ENCODE measurements at places on chromosomes 6 and 20. TPM values are rescaled to one million over a fixed set of nuclear protein-coding genes. Genes with fewer than 3 reads are reported as not detected.

NUP43 gene
- 38.3 TPM for total RNA-seq

NFATC2 gene
- total RNA-seq: under 0.01 TPM

TGM3 gene
- not detected for total RNA-seq

SLPI gene
- total RNA-seq: not detected

PLCB1 gene
- 20.9 TPM for total RNA-seq

CST5 gene
- total RNA-seq: not detected

BANF2 gene
- not detected for total RNA-seq

RFX6 gene
- not detected for total RNA-seq

ELOVL4 gene
- total RNA-seq: 8.4 TPM

GCLC gene
- total RNA-seq: 8.5 TPM

BPIFB1 gene
- not detected for total RNA-seq

RPL7L1 gene
- 158 TPM for total RNA-seq

BPIFB4 gene
- total RNA-seq: not detected

SPATS1 gene
- total RNA-seq: not detected

DACT2 gene
- total RNA-seq: not detected

KIF6 gene
- total RNA-seq: not detected

ZSCAN23 gene
- 6.6 TPM for total RNA-seq

OR2H2 gene
- not detected for total RNA-seq

Data from subcutaneous preadipocyte (primary cell).